ENCODE measurements at places on chromosomes 6 and 20. TPM values are rescaled to one million over a fixed set of nuclear protein-coding genes. Genes with fewer than 3 reads are reported as not detected.

Gene GPLD1
- 0.26 TPM for total RNA-seq

Gene SYCP2L
- 0.40 TPM for total RNA-seq

Gene ABHD16B
- not detected for total RNA-seq

Gene CRIP3
- total RNA-seq = 0.78 TPM

Gene C4B
- 6.7 TPM for total RNA-seq

Gene HLA-DQA2
- not detected for total RNA-seq

Gene PDE10A
- total RNA-seq = 15.8 TPM

Gene BACH2
- total RNA-seq = 0.13 TPM

Gene WFDC12
- not detected for total RNA-seq

Gene GNRH2
- not detected for total RNA-seq

Gene HTR1E
- not detected for total RNA-seq

Gene BMP6
- total RNA-seq = 0.10 TPM

Gene COL9A1
- not detected for total RNA-seq

Gene MOCS3
- 7.9 TPM for total RNA-seq

Gene PHACTR3
- not detected for total RNA-seq

Gene UST
- 8.0 TPM for total RNA-seq

Gene FAM83D
- 0.67 TPM for total RNA-seq

Gene DAAM2
- 20.1 TPM for total RNA-seq

Gene EDN1
- total RNA-seq = 0.29 TPM

Gene BHLHE23
- not detected for total RNA-seq

Gene APOM
- total RNA-seq = 2.9 TPM

Gene CCDC170
- 0.21 TPM for total RNA-seq

Gene PBOV1
- total RNA-seq = not detected

Gene ZFP57
- not detected for total RNA-seq

Gene CDK19
- 11.0 TPM for total RNA-seq

Gene NCR2
- not detected for total RNA-seq

Gene PCK1
- total RNA-seq = not detected

Gene RAET1E
- total RNA-seq = 4.1 TPM

Gene PNLDC1
- total RNA-seq = not detected

Gene RTN4IP1
- total RNA-seq = 13.6 TPM

Gene C6orf15
- total RNA-seq = 1.2 TPM

Gene TMC2
- total RNA-seq = not detected

Gene GABRR2
- total RNA-seq = 0.21 TPM

Gene VNN1
- total RNA-seq = 2.7 TPM

Gene MED20
- total RNA-seq = 27.3 TPM

Gene CCN2
- 16.1 TPM for total RNA-seq

Gene ARFGEF3
- 0.05 TPM for total RNA-seq

Gene SLC35D3
- total RNA-seq = not detected

Gene TNFRSF21
- total RNA-seq = 30.3 TPM

Gene TRDN
- 2.7 TPM for total RNA-seq
